ENCODE measurements at places on chromosomes 5 and 9.

GRCh38 chr9:35907711-35908503 is 1.4 kb upstream of the SPAAR start:
- no peak for DNase-seq

GRCh38 chr9:27118916-27119315 is 9.9 kb downstream of the TEK start:
- DNase-seq, result no peak

DNA sequence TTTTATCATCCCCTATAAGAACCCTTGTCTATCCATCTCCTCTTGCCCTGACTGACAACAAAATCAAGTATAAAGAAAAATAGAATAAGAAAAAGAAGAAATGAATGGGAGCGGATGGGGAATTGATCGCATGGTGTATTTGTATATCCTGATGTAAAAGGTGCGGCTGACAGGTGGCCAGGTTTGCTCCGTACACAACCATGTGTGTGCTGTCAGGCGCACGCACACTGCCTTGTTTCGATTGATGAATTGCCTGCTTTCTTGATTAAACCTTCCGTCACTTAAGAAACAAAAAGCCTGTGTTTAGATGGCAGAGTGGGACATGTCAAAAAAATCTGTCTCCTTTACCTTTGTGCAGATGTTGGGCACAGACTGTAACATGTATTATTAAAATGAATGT is 102.6 kb downstream of the MVB12B start:
- DNase-seq, result no peak

GRCh38 chr5:13567819-13568218 is 376.7 kb downstream of the DNAH5 start:
- DNase-seq, result no peak

GRCh38 chr5:78633700-78634099 is 14.9 kb downstream of the LHFPL2 start:
- no peak for DNase-seq

DNA sequence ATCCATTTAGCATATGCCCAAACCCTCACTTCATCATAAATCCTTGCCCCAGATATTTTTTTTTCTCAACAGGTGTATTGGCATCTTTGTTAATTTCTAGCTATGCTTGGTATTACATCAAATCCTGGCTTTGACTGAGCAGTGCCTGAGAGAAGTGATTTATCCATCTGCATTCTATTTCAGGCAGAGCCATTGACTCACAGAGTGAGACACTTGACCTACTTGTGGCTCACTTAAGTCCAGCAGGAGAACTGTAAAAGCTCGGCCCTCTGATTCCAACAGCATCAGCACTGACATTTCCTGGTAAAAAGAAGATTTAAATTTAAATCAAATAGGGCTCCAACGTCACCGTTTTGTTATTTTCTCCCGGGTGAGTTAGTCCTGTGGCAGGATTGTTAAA is 93.4 kb downstream of the PLK2 start:
- DNase-seq, result no peak

- DNase-seq, result no peak
Observed at GRCh38 chr9:110880189-110880588, 158.1 kb downstream of the LPAR1 start.

GRCh38 chr9:137202966-137203365 is 2.4 kb upstream of the TPRN start:
- DNase-seq, result no peak

GRCh38 chr5:157230610-157231009 is 35.3 kb upstream of the CYFIP2 start:
- DNase-seq, result no peak

- DNase-seq, result peak; percentile 36
Observed at GRCh38 chr5:152142840-152143469, 218.3 kb upstream of the GLRA1 start.

DNA sequence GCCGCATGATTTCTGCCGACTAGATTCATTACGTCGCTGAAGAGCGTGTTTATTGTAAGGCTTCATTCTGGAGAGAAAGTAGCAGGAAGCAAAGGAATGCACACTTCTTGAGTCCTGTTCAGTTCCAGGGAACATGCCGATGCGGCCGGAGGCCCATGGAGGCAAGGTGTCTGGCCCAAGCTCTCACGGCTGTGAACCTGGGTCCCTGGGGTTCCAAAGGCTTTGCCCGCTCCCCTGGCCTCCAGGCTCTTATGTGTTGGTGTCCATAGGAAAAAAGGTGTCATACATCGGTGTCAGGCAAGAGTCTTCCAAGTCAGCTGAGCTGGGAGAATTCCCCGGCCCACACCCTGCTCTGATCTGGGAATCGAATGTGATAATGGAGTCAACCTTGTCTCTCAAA is 64.7 kb downstream of the WWC1 start:
- DNase-seq, result no peak

GRCh38 chr5:157076558-157076957 is 17.6 kb upstream of the HAVCR1 start:
- no peak for DNase-seq

- DNase-seq, result no peak
Observed at GRCh38 chr9:37953775-37954437, 50.0 kb upstream of the SLC25A51 start.

DNA sequence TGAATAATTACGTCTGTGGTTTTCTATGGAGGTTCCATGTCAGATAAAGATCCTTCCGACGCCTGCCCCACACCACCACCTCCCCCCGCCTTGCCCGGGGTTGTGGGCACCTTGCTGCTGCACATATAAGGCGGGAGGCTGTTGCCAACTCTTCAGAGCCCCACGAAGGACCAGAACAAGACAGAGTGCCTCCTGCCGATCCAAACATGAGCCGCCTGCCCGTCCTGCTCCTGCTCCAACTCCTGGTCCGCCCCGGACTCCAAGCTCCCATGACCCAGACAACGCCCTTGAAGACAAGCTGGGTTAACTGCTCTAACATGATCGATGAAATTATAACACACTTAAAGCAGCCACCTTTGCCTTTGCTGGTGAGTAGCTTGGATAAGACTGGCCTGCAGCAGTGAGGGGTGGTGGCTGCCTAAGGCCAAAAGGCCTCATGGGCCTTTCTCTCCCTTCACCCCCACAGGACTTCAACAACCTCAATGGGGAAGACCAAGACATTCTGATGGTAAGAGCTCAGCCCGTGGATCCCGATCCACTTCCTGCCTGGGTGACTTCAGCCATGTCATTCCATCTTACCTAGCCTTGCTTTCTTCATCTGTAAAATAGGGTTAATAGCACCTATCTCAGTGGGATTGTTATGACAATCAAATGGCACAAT is at the start of gene IL3:
Gene IL3, plus strand, starts transcription at position 155 of the 661 bp plus-strand sequence. Its CDS starts 52 bp downstream, at position 207.
- peak; percentile 7 for DNase-seq

- DNase-seq, result no peak
Observed at GRCh38 chr9:34346873-34347799, 17.8 kb downstream of the NUDT2 start.

- no peak for DNase-seq
Observed at GRCh38 chr5:154202379-154203260, 12.1 kb downstream of the GALNT10 start.

- no peak for DNase-seq
Observed at GRCh38 chr9:120405860-120406259, 174.1 kb downstream of the CDK5RAP2 start.

Measured in activated B cell treated with CpG ODN at 0.5 μM for 24 hours (primary cell).